ENCODE measurements at places on chromosomes 16 and 17.

- no peak for DNase-seq
Measured at GRCh38 chr16:49003022-49003421, 278.6 kb downstream of the CBLN1 start.

GRCh38 chr16:74734361-74735161, 33.9 kb upstream of the MLKL start:
- DNase-seq, result no peak

GRCh38 chr17:66904760-66905624, 59.5 kb upstream of the CACNG4 start:
- no peak for DNase-seq

DNA sequence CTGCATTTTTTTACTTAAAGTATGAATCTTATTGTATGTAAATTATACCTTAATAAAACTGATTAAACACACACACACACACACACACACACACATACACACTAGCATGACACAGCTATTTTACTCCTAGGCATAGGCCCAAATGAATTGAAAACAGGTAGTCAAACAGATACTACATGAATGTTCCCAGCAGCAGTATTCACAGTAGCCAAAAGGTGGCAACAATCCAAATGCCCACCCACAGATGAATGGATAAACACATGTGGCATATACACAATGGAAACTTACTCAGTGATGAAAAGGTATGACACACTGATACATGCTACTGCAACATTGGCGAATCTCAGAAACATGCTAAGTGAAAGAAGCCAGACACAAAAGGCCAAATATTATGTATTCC, 223.5 kb downstream of the CYB561 start:
- DNase-seq, result no peak
